ENCODE measurements at places on chromosomes 11 and 22.

DNA sequence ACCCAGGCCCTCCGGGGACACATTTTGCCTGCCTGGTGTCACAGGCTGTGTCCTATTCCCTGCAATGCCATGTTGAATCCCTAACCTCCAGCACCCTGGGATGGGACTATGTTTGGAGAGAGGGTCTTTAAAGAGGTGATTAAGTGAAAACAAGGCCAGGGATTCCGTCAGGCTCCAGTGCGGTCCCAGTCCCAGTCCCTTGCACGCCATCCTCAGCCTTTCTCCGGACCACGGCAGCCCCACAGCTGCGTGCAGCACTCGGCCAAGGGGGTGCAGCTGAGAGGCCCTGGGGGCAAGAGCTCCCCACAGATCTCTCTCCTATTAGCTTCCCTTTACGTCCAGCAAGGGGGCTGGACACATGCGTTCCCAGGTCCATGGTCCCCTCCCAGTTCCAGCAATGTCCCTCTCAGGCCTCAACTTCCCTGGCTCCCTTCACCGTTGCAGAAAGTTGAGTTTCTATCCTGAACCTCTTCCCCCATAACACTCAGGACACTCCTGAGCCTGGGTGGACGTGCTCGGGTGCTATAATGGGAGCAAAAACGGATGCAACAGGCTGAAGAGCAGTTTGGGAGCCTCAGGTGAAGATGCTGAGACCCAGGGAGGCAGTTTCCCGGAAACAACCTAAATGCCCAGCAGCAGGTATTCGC is 1422.7 kb downstream of the BRD1 start:
- DNase-seq: no peak

DNA sequence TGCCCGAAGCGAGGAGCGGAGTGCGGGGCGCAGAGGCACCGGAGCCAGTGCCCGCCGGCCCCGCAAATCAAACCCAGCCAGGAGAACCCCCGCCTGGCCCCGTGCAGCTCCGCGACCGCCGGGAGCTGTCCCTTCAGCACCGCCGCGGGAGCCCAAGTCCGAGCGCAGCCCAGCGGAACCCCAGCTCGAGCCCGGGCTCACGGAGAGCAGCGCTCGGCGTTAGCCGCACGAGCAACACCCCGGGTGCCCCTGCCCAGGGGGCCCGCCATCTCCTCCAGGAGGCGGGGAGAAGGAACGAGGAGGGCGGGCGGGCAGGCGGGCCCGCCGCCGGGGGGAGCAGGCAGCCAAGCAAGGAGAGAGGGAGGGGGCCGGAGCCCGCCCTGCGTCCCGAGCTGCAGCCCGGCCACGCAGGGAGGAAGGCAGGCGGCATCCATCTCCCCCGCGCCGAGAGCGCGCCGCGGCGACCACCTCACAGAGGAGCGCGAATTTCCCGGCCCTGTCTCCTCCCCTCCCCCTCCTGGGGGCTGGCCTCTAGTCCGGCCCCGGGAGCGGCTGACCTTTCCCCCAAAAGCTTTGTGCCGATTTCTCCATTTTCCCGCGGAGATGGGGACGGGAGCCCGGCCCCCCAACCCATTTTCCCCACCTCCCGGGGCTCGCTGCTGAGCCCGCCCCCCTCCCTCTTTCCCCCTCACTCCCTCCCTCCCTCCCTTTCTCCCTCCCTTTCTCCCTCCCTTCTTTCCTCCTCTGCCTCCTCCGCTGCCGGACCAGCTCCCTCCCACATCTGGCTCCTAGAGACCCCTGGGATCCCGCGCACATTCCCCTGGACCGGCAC is 621 bp downstream of the KCNC1 start:
- DNase-seq: peak; percentile 74

- no peak for DNase-seq
These were observed 21.5 kb upstream of the CHKA start for GRCh38 chr11:68142441-68143309.

DNA sequence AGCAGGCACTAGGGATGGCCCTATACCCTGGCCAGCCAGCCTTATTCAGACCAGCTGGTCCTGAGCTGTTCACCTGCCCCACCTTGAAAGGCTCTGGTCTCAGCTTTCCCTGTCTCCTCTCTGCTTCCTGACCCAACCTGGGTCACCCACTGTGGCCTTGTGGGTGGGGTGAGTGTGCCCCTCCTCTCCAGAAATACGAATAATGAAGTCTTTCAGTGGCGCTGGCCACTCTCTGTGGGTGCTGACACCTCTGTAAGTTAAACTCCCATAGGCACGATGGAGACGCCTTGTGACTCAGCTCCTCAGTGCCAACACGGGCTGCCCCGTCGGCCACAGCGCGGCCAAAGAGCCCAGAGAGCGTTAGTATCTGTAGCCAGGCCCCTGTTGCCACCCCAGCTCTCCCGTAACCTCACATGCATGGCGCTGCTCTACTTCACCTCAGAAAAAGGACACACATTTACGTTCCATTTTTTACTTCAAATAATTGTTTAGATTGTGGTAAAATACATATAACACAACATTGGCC is 74.6 kb upstream of the SEPTIN5 start:
- DNase-seq: no peak

DNA sequence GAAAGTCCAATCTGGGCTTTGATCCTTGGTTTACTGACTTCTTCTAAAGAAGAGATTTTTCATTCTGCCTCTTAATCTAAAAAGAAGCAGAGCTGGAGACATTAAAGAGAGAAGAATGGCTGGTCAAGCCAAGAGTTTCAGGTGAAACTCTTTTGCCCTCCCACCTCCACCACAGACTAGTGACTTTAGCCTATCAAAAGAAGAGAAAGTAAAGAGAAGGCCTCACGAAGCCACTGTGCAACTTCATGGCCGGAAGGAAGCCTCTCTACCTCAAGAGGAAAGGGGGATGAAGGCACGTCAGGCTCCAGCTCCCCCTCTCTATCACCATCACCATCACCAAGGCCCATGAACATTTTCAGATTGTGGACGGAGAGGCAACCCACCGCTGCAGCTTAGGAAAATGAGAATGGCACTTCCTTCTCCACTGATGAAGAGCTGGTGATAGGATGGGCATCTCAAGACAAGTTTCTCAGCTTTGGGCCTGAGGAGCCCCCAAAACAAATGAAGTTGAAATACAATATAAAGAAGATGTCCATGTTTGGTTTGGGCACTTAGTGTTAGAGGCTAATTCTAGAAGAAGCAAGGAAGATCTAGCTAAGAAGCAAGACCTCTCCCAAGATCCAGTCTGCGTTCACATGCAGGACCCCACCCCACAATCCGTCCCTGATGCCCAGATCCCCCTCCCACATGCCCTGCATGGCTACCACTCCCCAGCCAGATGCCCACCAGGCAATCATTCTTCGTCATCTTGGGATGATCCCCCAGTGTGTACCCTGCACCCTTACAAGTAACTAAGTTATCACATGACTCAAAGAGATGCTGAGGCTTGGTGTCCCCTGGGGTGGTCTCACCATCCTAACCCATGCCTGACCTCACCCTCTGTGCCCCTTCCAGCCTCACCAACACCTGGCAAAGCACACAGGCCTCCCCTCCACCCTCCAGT is 52.6 kb downstream of the IGSF9B start:
- no peak for DNase-seq

Measured in EH (cell line).